AG04450 (cell line): ENCODE measurements at places on chromosomes 1 and 21. TPM values are rescaled to one million over a fixed set of nuclear protein-coding genes. Genes with fewer than 3 reads are reported as not detected.

Gene C1orf141
- polyA plus RNA-seq, result not detected in 2 replicates

Gene PLA2G5
- polyA plus RNA-seq, result not detected in 2 replicates

Gene KRTAP19-3
- polyA plus RNA-seq, result not detected in 2 replicates

Gene LCE3E
- polyA plus RNA-seq, result not detected in 2 replicates

Gene DIO1
- not detected in 2 replicates for polyA plus RNA-seq

Gene TOR1AIP2
- 40.5 and 48.4 TPM in 2 replicates for polyA plus RNA-seq

Gene FMO1
- not detected in 2 replicates for polyA plus RNA-seq

Gene ERG
- polyA plus RNA-seq, result not detected in 2 replicates

Gene HSD3B1
- not detected in 2 replicates for polyA plus RNA-seq

Gene PLA2G4A
- 3.9 and 5.5 TPM in 2 replicates for polyA plus RNA-seq

Gene KLHDC9
- polyA plus RNA-seq, result 1.1 and 1.6 TPM in 2 replicates

Gene ZNF648
- not detected in 2 replicates for polyA plus RNA-seq

Gene SHE
- polyA plus RNA-seq, result not detected in 2 replicates

Gene HYI
- 22.8 and 27.9 TPM in 2 replicates for polyA plus RNA-seq

Gene AK5
- 34.2 and 45.1 TPM in 2 replicates for polyA plus RNA-seq
